Right ventricle myocardium superior (tissue), 1 donor: ENCODE measurements at places on chromosomes 6 and 20.

GRCh38 chr20:330233-331149 is 5.1 kb downstream of the SOX12 start:
- DNase-seq, result no peak

GRCh38 chr20:60653111-60653845 is 598.8 kb upstream of the CDH4 start:
- DNase-seq, result no peak

DNA sequence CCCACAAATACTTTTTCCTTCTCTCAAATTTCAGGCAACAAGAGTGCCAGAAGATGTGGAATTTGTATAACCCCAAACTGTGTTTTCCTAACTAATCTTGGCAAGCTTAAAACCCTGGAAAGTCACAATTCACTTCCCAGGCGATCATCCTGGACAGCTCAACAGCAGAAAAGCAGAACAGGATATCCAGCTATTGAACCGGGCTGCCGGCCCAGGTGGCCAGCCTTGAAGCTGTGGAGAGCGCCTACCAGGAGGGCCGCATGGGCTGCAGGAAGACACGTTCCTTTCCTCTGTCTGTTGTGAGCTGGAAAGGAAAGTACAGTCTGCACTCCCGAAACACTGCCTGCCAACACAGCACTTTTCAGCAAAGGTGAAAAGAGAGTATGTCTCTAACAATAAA is 719.7 kb upstream of the MARCKS start:
- peak; percentile 47 for DNase-seq

- DNase-seq, result no peak
Observed at GRCh38 chr6:125041740-125042459, 79.7 kb downstream of the RNF217 start.

DNA sequence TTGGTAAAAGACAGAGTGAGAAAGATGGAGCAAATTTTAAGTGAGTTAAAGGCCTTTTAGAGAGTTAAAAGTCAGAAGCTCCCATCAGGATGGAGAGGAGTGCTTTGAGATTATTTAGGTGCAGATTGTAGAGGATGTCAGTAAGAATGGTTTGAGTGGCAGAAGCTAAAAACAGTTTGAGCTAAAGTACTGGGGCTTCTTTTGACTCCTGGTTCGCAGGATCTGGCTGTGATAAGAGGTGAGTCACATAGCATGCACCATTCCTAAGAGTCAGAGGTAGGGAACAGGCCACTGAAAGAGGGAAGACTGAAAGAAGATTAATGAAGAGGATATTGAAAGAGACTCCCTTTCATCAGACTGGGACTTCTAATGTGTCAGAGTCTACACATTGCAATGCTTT is 1047.9 kb upstream of the MAP3K7 start:
- DNase-seq, result no peak

DNA sequence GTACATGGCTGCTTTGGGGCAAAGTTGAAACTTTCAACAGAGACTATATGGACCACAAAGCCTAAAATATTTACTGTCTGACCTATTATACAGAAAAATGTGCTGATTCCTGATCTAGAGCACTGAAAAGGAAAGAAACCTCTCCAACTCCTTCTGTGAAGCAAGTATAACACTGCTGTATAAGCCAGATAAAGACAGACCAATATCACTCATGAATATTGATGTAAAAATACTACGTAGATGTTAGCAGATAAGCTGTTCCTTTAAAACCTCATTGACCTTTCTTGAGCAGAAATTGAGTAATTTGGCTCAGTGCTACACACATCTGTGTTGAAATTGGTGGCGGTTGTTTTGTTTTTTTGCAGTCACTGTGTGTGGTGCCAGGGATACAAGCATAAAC is 69.9 kb upstream of the HDAC2 start:
- no peak for DNase-seq

GRCh38 chr6:169921853-169922824 is 170.7 kb downstream of the ERMARD start:
- DNase-seq, result no peak

DNA sequence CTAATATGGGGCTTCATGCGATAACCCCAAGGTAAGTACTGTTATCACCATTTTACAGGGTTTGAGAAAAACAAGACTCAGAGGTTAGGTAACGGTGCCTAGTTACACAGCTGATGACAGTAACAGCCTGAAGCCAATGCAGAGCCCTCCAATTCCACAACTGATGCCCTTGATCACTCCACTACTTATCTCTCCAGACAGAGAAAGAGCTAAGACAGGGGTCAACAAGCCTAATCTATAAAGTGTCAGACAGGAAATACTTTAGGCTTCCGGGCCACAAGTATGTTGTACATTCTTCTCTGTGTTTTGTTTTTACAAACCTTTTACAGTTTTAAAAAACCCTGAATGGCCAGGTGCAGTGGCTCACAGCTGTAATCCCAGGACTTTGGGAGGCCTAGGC is 50.9 kb downstream of the MAP7 start:
- DNase-seq, result no peak

DNA sequence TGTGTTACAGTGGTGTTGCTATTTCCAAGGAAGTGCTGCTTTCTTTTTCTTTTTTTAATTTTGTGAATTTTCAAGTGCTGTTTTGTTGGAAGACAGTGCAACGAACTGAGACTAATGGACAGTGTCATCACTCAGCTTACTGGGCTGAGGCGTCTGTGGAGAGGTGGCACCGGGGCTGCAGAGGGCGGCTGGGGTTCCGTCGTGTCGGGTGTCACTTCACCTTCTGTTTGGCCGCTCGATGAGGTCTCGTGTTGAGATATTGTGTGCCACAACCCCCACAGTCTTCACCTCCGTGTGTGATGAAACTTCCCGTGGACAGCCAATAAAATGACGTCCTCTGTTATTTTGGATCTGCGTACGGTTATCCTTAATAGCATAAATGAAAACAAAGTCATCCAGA is 149.4 kb upstream of the SNX9 start:
- DNase-seq, result no peak

- DNase-seq, result no peak
Observed at GRCh38 chr6:166589786-166590574, 3.5 kb upstream of the RAMACL start.

GRCh38 chr6:26388014-26388413 is 5.1 kb downstream of the BTN2A2 start:
- DNase-seq, result no peak

- no peak for DNase-seq
Observed at GRCh38 chr20:59295531-59295930, 4.9 kb upstream of the EDN3 start.

DNA sequence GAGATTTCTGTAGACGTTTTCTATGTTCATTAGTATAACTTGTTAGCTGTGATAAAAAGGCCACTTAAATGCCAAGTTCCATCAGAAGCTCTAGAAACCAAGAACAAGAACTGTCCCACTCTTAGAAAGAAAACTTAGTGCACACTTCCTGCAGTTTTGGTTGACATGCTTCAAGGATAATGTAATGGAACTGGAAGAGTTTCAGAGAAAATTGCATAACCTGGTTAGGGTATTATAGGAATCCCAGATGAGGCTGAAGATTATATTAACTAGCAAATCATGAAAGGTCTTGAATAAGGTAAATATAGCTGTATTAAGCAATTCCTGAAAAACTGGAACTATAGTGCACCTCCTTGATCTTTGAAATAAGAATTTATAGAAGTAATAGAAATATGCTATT is 1.8 kb upstream of the PHACTR2 start:
- DNase-seq, result no peak

DNA sequence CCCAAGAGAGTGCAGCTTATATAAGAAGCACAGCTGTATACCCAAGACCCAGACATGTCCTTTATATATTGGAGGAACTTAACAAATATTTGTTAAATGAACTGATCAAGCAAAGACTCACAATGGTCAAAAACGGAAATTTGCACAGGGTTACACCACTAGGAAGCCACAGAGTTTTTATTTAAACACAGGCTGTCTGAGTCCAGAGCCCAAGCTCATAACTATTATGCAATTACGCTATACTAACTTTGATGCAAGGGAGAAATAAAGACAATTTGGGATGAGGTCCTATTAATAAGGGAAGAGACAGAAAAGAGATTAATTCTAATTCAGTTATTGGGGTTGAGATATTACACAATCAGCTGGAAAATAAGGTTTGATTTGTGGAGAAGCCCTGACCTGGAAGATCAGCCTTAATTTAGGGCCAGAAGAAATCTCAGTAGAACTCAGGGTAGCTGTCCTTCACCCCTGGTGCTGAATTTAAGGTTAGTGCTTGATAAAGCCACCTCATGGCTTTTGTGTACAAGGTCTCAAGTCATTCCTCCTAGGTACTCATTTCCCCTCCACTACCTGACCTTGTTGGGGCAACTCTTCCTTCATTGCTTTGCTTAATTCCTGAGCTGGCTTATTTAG is 10.5 kb upstream of the ZNF334 start:
- DNase-seq, result no peak

DNA sequence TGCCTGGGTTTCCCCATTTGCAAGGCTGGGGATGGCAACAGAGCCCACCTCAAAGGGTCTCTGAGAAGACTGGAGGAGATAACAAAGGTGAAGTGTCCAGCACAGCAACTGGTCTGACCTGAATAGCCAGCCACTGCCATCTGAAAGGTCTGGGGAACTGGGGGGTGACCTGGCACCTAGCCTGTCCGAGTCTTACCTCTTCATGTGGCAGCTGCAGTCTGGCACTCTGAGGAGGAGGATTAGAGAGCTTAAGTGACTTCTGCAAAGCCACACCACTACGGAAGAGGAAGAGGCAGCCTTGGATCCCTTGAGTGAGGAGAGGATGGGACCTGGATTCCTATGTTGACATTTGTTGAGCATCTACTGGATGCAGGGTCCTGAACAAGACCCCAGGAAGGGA is 22.2 kb downstream of the C20orf203 start:
- DNase-seq, result no peak

- no peak for DNase-seq
Observed at GRCh38 chr20:49029203-49029602, 16.9 kb upstream of the CSE1L start.

DNA sequence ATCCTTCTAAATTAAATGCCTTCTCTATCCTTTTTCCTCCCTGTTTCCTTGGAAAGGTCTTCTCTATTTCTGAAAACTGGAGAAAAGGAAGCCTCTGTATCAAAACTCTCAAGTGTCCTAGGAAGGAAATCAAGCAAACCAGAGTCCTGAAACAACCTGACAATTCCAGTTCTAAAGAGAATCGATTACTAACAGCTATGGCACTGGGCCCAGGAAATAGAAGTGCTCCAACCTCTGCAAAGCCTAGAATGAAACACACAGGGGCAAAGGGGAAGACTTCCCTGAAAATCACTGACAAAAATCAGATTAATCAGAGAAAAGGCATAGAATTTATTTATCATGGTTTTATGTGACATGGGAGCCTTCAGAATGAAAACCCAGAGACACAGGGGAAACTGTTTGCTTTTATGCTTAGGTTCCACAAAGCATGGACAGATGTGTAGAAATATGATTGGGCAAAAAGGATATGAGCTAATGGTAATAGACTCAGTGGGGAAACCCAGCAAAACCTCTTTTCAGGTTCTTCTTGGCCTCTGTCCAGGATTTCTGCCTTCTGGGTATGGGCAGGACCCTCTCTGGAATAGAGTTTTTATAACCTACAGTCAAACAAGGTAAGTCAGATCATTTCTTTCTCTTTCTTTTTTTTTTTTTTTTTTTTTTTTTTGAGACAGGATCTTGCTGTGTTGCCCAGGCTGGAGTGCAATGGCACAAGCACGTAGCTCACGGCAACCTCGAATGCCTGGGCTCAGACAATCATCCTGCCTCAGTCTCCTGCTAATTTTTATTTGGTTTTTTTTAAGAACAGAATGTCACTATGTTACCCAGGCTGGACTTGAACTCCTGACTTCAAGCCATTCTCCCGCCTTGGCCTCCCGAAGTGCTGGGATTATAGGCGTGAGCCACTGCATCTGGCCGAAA is 91.7 kb downstream of the CD24 start:
- DNase-seq, result no peak

- DNase-seq, result no peak
Observed at GRCh38 chr20:50903353-50904051, 27.7 kb downstream of the ADNP start.

DNA sequence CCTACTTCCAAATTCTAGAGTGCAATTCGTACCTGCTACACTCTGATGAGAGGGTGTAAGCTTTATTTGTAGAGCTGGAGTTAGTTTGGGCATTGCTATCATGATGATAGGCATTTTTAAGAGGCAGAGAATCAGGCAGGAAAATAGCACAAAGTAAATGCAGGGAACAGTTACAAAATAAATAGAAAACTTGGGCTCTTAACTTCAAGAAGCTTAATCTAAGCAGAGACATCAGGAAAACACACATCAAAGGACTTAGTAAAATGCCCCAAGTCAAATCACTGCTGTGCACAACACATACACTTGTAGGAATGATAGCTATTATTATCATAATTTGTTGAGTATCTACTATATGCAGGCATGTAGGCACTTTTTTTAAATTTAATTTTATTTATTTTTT is 381.2 kb downstream of the CD83 start:
- DNase-seq, result no peak

DNA sequence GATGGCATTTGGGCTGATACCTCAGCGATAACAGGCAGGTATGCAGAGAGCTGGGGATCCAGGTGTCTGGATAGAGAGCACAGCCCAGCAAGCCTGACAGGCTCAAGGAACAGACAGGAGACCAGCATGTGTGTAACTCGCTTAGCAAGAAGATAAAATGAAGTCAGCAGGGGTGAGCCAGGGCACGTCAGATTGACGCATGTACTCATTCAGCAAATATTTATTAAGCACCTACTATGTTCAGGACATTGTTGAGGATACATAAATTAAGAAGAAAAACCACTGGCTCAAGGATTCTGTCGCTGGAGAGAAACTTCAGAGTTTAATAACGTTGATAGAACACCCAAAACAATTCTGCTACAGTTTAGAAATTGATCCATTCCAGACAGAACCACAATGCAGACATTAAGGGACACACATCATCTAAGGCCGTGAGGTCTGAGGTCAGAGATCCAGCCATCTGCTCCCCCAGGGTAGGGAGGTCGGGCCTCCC is 1.0 kb upstream of the DUSP22 start:
- no peak for DNase-seq

DNA sequence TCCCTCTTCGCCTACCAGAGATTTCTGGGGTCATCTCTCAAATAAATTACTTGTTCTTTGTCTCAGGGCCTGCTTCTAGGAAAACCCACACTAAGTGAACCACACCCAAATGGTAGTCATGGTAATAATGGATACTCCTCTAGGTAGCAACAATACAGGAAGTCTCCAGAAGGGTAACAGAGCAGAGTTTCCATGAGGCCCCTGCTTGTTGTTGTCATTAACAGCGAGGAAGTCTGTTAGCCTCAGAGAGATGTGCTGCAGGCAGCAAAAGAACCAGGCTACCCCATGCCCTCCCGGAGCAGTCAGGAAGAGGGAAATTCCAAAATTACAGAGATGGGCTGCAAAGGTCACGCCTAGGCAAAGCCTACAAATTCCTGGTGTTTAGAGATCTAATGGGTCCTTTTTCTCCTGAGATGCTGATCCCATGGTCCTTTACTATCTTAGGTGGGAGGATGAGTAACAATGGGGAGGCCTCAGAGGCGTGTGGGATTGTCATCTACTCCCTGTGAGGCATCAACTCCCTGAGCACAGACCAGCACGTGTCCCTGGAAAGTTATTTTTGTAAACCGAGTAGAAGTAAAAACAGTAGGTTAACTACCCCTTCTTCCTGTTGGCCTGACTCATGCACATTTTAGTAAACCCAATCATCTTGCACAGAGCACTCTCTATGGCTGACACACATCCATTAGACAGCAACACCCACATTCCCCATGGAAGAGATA is 10.1 kb downstream of the ISM1 start:
- DNase-seq, result no peak

GRCh38 chr6:35166116-35166515 is 25.0 kb upstream of the TCP11 start:
- DNase-seq, result no peak

GRCh38 chr6:157841211-157841840 is 18.3 kb downstream of the SNX9 start:
- no peak for DNase-seq

GRCh38 chr6:90157441-90157840 is 139.2 kb downstream of the BACH2 start:
- no peak for DNase-seq
